ENCODE measurements at places on chromosomes 16 and 17.
A peak's percentile ranks its signal among the peaks of the same experiment; 100 is the strongest.

GRCh38 chr17:65496801-65497200 is 64.6 kb downstream of the AXIN2 start:
- no peaks in the 10 kb centered on the region for H3K27me3 ChIP-seq
- no peaks in the 10 kb centered on the region for H3K36me3 ChIP-seq
- H3K4me3 ChIP-seq = no peak overlapping the region

DNA sequence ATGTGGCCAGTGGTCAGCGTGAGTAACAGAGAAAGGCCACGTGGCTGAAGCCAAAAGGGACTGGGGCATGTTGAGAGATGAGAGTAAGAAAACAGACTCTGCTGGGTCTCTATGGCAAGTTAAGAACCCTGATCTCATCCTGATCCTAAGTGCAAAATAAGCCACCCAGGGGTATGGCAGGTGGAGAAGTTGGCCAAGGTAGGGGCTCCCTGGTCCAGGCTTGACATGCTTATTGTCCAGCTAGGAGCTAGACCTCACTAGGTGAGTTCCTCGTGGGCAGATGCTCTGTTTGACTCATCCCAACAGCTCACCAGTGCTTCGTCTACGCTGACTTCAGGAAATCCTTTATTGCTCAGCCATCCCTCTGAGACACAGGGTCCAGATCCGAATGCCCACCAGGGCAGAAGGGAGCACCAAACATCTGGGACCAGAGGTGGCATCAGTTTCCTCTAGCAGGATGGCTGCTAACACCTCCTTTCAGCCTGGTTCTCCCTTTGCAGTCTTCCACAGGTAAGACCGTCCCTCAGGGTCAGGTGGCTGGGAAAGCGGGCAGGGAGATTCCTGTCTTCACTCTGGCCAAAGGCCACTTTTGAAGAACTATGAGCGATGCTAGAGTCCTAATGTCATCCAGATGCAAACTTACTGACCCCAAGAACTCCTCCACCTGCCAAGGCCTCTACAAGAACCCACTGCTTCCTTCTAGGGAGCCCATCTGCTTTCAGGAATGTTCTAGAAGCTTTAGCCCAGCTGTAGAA is 99.5 kb downstream of the CDYL2 start:
- H3K27me3 ChIP-seq = no peaks in the 10 kb centered on the region
- no peak overlapping the region for H3K4me3 ChIP-seq
- no peak for DNase-seq
- H3K27ac ChIP-seq = no peak overlapping the region
- no peaks in the 10 kb centered on the region for H3K4me1 ChIP-seq

GRCh38 chr16:13992322-13992721 is 72.4 kb downstream of the ERCC4 start:
- no peak overlapping the region for H3K4me3 ChIP-seq
- H3K27me3 ChIP-seq = no peaks in the 10 kb centered on the region
- H3K27ac ChIP-seq = no peak overlapping the region
- H3K36me3 ChIP-seq = no peaks in the 10 kb centered on the region
- DNase-seq = no peak

DNA sequence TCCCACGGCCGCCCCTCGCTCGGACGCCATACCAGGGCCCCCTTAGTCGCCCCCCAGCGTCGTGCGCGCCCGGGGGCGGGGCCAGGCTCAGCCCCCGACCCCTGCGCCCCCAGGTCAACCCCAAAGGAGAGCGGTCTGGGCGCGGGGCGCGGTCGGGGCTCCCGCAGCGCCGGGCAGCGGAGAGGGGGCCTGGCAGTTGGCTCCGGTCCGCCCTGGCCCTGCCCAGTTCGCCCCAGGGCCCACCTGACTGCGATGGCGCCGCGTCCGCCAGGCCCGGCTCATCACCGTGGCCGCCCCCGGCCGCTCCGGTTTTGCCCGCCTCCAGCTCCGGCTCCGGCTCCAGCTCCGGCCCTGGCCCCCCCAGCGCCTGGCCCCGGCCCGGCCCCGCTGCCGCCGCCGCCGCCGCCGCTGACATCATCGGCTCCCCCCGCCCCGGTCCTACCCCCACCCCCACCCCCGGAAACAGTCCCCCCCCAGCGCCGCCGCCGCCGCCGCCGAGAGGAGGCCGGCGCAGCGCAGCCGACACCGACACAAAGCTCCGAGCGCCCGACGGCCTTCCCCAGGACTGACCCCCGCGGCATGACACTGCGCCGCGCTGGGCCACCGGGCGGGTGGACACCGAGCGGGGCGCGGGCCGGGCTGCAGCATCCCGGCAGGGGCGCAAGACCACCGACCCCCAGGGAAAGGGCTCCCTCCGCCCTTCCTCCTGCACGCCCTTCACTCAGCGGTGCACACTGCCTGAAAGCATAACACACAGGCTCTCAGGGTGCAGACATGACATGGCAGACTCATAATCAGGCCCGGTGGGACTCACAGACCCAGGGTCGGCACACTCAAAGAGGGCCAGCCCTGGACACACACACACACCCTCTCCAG is at the start of gene ZBTB4:
TSS of gene ZBTB4 (minus strand) at position 419 of the 876 bp plus-strand sequence. CDS start 12,830 bp downstream, outside the sequence.
- H3K4me1 ChIP-seq = peaks cover 4% of the 10 kb centered on the region
- peak; percentile 50 for DNase-seq
- peak within 1 kb of the TSS; percentile 96 for H3K27ac ChIP-seq
- no peaks in the 10 kb centered on the region for H3K36me3 ChIP-seq

DNA sequence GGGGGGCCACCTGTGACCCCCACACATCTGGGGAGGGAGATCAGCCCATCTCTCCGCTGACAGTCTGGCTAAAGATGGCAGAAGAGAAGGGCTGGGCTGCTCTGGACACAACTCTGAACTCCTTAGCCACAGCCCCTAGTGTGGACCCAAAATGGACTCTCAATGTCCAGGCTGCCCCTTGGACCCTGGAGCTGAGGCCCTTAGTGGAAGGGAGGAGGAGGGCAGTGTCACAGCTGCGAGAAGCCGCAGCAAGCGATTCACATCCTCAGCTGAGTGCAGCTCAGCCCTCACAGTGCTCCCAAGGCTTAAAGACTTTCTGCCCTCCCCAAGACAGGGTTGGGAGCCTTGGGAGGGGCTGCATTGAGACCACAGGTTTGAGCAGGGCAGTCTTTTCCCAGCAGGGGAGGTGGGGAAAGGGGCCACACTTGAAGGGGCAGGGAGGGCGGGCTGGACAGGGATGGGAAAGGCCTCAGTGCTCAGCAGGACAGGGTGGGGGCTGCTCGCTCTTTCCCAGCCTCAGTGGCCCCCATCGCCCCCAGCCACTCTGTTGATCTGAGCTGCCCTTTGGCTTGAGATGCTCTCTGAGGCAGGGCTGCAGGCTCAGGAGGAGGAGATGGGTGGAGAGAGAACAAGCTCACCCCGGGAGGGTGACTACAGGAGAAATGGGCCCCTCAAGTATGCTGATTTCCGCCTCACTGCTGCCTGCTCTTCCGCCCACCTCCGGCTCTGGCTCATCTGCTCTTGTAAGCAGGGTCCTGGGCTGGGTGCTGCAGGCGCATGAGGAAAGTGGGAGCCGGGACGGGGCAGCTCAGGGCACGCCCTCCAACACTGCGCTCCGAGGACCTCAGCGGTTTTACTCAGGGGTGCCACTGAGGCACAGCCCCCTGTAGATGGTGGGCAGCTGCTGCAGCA is 50.9 kb upstream of the MTSS2 start:
- H3K36me3 ChIP-seq = no peaks in the 10 kb centered on the region
- H3K27me3 ChIP-seq = no peaks in the 10 kb centered on the region
- DNase-seq = no peak
- H3K27ac ChIP-seq = peak overlapping the region; percentile 61
- H3K4me1 ChIP-seq = peaks cover 7% of the 10 kb centered on the region

DNA sequence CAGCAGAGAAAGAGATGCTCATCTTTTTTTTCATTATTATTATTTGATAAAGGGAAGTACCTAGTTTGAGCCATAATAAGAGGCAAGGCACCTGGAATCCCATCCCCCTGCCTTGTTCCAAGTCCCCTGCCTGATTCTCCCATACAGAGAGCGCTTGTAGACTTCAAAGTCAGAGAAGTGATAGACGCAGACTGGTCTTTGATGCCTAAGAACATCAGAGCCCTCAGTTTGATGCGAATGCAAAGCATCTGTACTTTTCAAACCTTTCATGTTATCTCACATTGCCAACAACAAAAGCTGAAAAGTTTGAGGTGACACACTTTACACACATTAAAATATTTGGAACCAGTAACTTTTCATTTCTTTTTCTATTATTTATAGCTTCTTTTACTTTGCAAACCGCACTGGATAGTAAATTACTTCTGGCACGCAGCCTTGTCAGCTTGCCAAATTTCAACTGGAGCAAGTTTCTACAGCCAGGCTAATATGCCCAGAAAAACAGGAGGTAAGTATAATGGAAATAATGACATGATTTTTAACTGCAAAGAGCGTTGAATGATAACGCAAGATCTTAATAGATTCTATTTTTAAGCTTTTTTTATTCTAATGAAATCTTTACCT is 5.9 kb upstream of the UTP6 start:
- no peak overlapping the region for H3K4me3 ChIP-seq
- peak; percentile 32 for DNase-seq
- H3K27ac ChIP-seq = no peak overlapping the region

DNA sequence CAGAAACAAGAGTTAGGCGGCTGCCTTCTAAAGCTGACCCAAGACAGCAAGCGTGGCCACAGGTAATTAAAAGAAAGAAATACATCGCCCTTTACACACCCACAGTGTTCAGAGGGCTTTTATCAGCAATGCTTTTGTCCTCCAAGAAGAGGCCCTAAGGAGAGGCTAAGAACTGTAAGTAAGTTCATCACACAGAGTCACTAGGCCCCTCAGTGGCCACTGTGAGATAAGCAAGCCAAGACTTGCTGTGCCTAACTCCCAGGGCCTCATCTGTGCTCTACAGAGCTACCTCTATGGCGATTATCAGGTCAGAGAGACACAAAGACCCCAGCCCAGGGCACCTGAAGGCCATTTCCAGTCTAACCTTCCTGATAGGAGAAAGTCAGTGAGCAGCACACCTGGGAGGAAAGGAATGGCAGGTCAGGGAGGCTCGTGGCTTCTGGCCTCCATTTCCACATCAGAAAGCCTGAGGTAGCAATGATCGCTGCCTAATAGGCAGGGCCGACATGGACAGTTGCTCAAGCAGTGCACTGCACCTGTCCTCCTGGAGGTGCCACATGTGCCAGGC is 545.2 kb upstream of the CDH11 start:
- no peaks in the 10 kb centered on the region for H3K27me3 ChIP-seq
- no peak overlapping the region for H3K27ac ChIP-seq
- no peak overlapping the region for H3K4me3 ChIP-seq
- no peaks in the 10 kb centered on the region for H3K4me1 ChIP-seq
- H3K36me3 ChIP-seq = no peaks in the 10 kb centered on the region

- no peak for DNase-seq
- no peak overlapping the region for H3K4me3 ChIP-seq
- no peaks in the 10 kb centered on the region for H3K27me3 ChIP-seq
- no peak overlapping the region for H3K27ac ChIP-seq
- no peaks in the 10 kb centered on the region for H3K4me1 ChIP-seq
- no peaks in the 10 kb centered on the region for H3K36me3 ChIP-seq
These were observed 18.1 kb downstream of the ADGRG1 start for GRCh38 chr16:57646388-57647039.

DNA sequence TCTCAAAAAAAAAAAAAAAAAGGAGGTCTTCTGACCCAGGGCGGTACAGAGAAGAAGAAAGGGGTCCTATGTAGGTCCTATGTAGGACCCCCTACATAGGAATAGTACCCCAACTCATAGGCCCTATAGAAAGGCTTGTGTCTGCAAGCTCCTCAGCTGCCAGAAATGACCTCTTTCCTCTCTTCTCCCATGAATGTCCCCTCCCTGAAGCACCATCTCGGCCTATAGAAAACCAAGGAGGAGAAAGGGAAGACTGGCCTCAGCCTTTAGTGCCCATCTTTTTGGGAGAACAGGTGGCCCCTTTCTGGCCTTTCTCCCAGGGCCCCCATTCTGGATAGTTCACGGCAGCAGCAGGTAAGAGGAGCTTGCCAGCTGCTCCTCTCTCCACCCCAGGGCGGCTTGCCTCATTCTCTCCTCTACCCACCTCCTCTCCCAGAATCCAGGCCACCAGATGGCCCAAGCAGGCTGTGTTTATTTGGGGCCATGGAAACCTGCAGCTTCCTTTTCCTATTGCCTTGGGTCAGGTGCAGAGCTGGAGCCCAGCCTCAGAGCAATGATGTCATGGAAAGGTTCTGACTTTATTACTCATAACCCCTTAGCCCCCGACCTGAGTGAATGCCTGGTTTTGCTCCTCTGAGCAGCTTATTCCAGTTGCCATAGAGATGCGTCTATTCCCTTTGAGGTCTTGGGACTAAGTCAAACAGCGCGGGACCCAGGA is 1.6 kb upstream of the MRPL58 start:
- peak overlapping the region; percentile 76 for H3K27ac ChIP-seq
- H3K4me3 ChIP-seq = no peak overlapping the region
- peak; percentile 60 for DNase-seq
- no peaks in the 10 kb centered on the region for H3K36me3 ChIP-seq
- H3K4me1 ChIP-seq = peaks cover 9% of the 10 kb centered on the region
- no peaks in the 10 kb centered on the region for H3K27me3 ChIP-seq

- no peak overlapping the region for H3K4me3 ChIP-seq
- H3K27me3 ChIP-seq = no peaks in the 10 kb centered on the region
- H3K27ac ChIP-seq = no peak overlapping the region
- no peaks in the 10 kb centered on the region for H3K4me1 ChIP-seq
- no peak for DNase-seq
These were observed 51.5 kb downstream of the KNOP1 start for GRCh38 chr16:19666477-19666876.

DNA sequence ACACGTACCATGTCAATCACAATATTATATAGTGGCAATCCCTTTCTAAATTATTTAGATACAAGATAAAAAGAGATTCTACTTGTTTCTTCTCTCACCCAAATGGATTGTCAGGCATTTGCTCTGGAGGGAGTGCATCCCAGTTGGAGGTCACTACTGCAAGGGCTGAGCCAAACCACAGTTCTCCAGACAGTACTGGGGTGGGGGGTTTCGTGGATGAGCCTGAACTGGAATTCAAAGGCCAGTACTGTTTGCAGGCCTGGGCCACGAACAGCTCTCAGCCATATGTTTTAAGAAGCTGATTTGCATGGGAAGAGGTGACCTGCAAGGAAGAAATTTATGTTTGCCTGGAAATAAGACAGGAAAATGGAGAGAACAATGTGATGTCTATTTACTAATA is 314.9 kb downstream of the PMP22 start:
- H3K27me3 ChIP-seq = no peaks in the 10 kb centered on the region
- H3K4me3 ChIP-seq = no peak overlapping the region
- H3K36me3 ChIP-seq = no peaks in the 10 kb centered on the region
- DNase-seq = no peak
- H3K27ac ChIP-seq = no peak overlapping the region
- H3K4me1 ChIP-seq = no peaks in the 10 kb centered on the region

DNA sequence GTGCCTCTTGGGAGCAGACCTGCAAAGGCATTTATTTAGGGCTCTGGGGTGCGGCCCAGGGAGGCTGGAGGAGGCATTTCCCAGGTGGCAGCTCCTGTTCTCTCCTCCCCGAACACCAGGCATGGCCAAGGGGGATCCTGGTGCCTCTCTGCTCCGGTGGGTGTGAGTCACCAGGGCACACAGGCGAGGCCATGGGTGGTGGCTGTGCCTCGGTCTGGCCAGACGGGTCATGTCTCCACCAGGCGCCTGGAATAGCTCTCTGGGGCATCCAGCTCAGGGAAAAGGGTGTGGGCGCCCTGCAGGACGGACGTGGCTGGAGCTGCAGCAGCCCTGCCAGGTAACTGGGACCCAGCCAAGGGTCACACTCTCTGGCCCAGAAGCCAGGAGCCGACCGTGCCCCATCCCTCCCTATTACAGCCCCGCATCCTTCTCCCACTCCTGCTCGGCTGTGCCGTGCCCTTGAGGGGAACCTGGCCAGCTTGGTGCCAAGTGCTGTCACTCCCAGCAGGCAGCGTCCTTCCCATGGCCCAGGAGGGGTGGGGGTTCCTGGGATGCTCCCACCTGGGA is 25.8 kb downstream of the SOX8 start:
- H3K36me3 ChIP-seq = no peaks in the 10 kb centered on the region
- H3K4me1 ChIP-seq = no peaks in the 10 kb centered on the region
- no peak overlapping the region for H3K4me3 ChIP-seq
- no peak overlapping the region for H3K27ac ChIP-seq
- no peak for DNase-seq

All from colonic mucosa (tissue), 4 donors.